ENCODE measurements at places on chromosomes 13 and 19.

DNA sequence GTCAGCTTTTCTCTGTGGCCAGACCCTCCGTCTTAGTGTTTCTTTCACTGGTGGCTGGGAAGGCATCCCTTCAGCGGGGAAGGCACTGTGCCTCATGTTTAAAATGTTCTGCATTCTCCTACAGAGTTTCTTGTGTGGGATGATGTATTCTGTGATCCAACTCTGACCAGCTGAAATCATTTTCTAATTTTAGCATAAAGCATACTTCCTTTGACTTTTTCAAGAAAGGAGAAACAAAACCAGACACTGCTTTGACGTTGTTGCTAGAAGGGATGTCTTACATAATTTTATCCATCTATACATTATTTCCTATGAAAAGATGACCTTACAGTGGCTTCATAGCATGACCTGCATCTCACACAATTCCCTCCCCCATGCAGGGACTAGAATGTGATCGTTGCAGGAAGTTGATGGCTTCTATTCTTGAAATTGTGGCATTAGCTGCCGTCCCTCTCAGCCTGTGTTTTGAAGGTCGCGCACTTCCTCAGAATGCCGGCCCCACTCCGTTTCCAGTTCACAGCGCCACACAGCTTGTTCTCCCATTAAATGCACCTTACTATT is 38.6 kb upstream of the TEX29 start:
- DNase-seq, result no peak

DNA sequence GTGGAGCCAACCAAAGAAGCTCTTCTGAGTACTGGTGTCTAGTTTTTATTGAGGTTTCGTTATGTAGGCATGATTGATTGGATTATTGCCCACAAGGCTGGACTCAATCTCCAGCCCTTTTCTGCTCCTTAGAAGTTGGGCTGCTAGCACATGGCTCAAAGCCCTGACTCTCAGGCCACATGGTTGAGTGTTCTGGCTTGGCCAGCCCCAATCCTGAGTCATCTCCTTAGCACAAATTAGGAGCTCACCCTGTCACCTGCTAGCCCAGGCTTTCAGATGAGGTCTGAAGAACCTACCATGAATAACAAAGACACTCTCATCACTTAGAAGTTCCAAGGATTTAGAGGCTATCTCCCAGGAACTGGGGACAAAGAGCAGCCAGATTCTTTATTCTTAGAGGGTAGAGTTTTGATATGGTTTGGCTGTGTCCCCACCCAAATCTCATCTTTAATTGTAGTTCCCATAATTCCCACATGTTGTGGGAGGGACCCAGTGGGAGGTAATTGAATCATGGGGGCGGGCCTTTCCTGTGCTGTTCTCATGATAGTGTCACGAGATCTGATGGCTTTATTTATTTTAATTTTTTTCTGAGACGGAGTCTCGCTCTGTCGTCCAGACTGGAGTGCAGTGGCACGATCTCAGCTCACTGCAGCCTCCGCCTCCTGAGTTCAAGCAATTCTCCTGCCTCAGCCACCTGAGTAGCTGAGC is 11.3 kb downstream of the DPY19L3 start:
- DNase-seq, result no peak

GRCh38 chr19:24054044-24054935 is 32.7 kb upstream of the ZNF254 start:
- peak; percentile 24 for DNase-seq

GRCh38 chr19:14979476-14980255 is at the start of gene SLC1A6:
TSS of gene SLC1A6 (minus strand) at chr19:14979864. CDS start at chr19:14972910, 6,954 bp downstream.
- DNase-seq, result no peak

DNA sequence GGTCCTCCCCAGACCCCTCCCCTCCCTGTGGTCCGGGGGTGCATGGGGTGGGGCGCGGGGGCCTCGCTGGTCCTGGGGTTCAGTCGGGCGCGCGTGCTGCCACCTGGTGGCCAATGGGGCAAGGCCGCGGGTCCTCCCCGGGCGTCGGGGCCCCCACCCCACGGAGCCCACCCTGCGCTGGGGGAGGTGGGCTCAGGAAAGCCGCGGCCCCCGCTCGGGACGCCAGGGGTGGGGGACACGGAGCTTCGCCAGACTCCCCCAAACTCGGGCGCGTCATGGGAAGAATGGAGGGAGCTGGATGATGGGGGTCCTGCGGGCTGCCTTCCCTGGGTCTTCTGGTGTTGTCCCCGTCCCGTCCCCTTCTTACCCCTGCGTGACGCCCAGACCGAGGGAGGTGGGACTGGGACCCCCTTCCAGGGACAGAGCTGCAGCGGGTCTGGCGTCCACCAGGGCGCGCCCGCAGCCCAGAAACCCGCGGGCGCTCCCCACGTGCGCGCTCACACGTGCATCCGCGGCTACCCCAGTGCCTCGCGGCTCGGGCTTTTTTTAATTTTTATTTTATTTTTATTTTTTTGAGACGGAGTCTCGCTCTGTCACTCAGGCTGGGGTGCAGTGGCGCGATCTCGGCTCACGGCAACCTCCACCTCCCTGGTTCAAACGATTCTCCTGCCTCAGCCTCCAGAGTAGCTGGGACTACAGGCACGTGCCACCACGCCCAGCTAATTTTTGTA is 19.8 kb upstream of the TCF3 start:
- DNase-seq, result no peak

DNA sequence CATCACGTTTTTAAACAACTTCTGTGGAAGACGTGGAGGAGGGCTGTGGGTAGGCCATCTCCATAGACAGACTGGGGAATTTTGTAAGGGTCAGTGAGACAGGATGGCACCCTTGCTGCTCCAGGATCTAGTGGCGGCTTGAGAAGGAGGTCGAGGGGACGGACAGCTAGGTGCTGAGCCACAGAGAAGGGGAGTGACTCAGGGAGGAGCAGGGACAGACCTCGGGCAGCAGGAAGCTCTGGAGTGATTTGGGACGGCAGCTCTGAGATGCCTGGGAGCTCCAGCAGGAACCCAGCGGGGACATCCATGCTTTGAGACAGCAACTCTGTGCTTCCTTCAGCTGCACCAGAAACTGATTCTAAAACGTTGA is 169.1 kb upstream of the SOX1 start:
- no peak for DNase-seq

DNA sequence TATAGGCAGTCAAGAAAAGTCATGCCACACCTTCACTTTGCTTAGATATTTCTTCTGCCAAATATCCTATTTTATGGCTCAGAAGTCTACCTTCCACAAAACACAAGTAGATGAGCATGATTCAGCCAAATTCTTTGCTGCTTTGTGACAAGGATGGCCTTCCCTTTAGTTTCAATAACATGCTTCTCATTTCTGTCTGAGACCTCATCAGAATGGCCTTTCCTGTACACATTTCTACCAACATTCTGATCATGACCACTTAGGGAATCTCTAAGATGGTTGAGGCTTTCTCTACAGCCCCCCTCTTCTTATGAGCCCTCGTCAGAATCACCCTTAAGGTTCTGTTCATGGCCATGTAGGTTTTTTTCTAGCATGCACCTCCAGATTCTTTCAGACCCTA is 96.2 kb downstream of the COL4A2 start:
- no peak for DNase-seq

GRCh38 chr13:45564133-45564776 is 51.3 kb downstream of the ERICH6B start:
- no peak for DNase-seq

- DNase-seq, result no peak
Observed at GRCh38 chr13:70415136-70415535, 306.9 kb upstream of the KLHL1 start.

GRCh38 chr13:79541426-79542049 is 60.6 kb downstream of the NDFIP2 start:
- DNase-seq, result no peak
